ENCODE measurements at places on chromosomes 13 and 19.

- DNase-seq: no peak
These were observed 53.5 kb upstream of the ALOX5AP start for GRCh38 chr13:30681843-30682242.

- no peak for DNase-seq
These were observed 11.3 kb downstream of the YJU2 start for GRCh38 chr19:4258181-4258580.

DNA sequence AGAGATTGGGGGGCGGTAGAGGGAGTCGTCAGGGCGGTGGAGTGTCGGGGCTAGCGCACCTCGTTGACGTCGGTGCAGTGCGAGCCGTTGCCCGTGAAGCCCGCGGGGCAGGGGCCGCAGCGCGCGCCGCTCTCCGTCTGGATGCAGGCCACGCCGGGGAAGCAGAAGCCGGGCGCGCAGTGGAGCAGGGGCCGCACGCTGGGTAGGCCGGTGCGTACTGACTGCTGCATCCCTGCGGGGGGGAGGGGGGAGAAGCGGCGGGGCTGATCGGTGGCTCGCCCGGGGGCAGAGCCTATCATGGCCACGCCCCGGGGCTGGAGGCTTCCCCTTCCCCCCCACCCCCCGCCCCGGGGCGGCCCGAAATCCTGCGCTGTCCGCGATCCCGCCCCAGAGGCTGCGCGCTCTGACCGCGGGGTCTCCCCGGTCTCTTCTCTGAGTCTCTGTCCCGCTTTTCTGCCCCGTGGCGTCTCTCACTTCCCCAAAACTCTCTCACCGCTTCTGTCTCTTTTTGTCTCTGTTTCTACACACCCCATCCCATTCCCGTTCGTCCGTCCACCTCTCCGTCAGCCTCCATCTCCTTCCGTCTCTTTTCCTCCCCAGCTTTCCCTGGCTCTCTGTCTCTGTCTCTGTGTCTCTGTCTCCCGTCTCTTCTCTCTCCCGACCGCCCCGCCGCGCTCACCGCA, 1.1 kb downstream of the COMP start:
- DNase-seq: no peak

GRCh38 chr13:98447881-98448641, 128.8 kb downstream of the STK24 start:
- DNase-seq: peak; percentile 32

DNA sequence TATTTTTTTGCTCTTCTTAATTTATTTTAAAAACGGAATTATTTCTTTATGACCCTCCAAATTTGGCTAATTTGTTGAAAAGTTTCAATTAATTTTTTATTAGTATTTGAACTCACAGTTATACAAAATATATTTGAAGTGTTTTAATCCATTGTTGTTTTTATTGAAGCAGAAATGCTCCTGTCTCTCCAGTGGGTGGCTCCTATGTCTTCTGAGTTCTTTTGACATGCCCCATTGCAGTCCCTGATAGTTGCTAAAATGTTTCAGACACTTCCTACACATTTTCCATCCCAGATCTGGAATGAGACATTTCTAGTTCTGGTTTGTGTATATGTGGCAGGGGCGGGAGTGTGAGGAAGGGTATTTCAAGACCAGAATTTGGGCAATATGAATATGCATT, 579.4 kb upstream of the PRR20A start:
- no peak for DNase-seq

DNA sequence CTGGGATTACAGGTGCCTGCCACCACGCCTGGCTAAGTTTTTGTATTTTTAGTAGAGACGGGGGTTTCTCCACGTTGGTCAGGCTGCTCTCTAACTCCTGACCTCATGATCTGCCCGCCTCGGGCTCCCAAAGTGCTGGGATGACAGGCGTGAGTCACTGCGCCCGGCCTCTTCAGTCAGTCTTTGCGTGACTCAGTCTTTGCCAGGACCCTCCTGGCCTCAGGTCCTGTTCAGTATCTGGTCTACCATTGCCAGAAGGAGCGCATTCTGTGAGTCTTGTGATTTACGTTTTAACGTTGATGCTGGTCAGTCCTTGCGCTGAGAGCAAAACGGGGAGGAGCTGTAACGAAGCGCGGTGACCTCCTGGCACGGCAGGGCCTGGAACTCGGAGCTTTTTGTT, 7.6 kb upstream of the HMG20B start:
- DNase-seq: peak; percentile 57

GRCh38 chr19:10290876-10291553, 1.3 kb downstream of the ICAM5 start:
- DNase-seq: no peak

All from urothelium cell line (cell line).